Activated CD8-positive, alpha-beta memory T cell treated with anti-CD3 and anti-CD28 coated beads, Interleukin-2, amount 50 U/mL, for 48 hours (primary cell): ENCODE measurements at places on chromosomes 2 and 18.

- DNase-seq, result no peak
Observed at GRCh38 chr2:4122726-4123125, 419.4 kb downstream of the DCDC2C start.

GRCh38 chr2:60884800-60885199 is 3.4 kb downstream of the REL start:
- DNase-seq, result no peak

DNA sequence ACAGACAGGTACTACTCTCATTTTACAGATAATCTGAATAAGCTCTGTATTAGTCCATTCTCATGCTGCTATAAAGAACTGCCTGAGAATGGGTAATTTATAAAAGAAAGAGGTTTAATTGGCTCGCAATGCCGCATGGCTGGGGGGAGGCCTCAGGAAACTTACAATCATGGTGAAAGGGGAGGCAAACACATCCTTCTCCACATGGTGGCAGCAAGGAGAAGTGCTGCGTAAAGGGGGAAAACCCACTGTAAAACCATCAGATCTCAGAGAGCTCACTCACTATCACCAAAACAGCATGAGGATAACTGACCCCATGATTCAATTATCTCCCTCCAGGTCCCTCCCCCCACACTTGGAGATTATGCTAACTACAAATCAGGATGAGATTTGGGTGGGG is 254.4 kb downstream of the KCNE4 start:
- DNase-seq, result no peak

GRCh38 chr2:241112046-241112445 is 10.0 kb upstream of the MTERF4 start:
- DNase-seq, result no peak

DNA sequence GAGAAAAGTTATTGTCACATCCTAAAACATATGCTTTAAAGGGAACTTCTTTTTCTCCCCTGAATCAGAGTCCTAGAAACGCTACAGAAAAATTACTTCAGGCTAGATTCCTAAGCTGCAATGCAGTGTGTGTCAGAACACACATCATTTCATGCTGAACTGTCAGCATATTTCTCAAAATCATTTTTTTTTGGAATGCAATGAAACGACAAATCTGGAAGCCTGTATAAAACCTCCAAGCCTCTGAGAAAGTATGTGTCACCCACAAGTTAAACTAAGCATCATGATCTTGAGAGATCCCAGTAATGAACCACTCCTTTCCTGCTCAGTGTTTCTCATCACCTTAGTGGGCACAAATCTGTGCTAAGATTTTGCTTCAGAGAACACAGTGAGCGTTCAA is 276.2 kb downstream of the ZNF521 start:
- DNase-seq, result no peak

- no peak for DNase-seq
Observed at GRCh38 chr2:210667711-210668110, 111.3 kb downstream of the CPS1 start.

DNA sequence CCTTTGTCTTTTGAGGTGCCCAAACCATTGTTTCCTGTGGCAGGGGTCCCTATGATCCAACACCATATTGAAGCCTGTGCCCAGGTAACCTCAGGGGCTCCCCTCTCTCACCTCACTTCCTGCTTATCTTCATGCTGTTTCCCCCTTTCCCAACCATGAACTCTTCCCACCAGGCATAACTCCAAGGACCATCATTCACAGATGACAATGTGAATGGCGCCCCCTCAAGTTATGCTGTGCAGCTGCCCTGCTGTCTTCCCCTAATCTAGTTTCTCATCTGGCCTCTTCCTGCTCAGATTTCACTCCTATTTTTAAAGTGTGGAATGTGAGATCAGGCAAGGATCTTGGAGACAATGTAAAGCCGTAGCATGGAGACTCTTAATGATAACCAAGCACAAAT is 1.4 kb downstream of the GMPPA start:
- DNase-seq, result no peak

- DNase-seq, result no peak
Observed at GRCh38 chr2:198191651-198192050, 387.3 kb downstream of the PLCL1 start.

DNA sequence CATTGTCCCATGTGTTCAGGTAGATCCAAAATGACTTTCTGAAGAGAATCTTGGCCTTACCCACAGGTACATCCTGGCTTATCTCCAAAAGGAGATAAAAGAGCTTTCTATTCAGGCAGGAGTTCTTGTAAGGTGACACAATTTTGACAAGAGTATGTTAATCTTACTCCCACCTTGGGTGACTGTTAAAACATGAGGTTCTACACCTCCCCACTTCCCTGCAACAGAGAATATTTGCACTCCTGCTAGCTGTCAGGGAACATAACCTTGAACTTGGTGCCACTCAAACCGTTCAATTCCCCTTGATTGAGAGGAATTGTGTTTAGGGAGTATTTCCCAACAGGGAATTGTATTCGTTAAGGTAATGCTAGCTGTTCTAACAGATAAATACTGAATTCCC is 372.5 kb upstream of the KLHL29 start:
- no peak for DNase-seq

DNA sequence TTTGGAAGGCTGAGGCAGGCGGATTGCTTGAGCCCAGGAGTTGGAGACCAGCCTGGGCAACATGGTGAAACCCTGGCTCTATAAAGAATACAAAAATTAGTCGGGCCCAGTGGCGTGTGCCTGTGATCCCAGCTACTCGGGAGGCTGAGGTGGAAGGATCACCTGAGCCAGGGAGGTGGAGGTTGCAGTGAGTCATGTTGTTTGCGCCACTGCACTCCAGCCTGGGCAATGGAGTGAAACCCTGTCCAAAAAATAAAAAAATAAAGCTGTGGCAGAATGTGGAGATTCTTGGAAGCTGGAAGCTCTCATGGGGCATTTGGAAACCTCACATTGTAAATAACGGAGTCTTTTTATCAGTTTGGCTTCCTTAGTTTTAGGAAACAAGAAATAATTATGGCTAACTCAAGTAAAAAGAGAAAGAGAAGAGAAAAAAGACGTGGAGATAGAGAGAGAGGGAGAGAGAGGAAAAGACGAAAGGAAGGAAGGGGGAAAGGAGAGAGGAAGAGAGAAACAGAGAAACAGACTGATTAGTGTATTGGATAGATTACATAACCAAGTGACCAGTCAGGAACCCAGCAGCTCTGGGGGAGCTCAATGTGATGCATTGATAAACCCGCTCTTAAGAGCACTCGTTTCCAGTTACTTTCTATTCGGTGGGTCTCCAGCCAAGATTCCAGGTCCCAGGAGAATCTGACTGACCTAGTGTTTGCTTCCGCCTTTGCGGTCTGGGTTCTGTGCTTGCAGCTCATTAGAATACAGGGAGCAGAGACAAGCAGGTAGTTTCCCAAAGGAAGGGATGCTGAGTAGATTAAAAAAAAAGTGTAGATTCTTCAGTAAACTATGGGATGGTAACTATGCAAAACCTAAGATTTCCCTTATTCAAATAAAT is 1.1 kb upstream of the SPAST start:
- no peak for DNase-seq

- DNase-seq, result no peak
Observed at GRCh38 chr2:134079373-134079772, 174.5 kb upstream of the MGAT5 start.

GRCh38 chr2:65382323-65382722 is 50.1 kb downstream of the SPRED2 start:
- no peak for DNase-seq

DNA sequence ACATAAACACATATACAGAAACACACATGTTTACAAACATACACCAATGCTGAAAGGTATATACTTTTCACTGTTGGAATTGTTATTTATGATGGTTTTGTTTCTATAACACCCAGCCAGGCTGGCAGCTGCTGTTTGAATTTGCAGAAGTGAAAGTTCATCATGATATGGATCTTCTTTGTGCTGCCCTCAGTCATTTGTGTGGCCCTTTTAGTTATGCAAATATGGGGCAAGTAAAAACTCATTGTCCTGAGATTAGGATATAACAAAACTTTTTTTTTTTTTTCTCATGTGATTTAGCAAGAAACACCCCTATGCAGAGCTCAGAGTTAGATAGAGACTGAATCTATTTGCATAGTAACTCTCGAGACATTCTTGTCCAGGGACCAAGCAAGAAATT is 714.1 kb downstream of the KCNJ3 start:
- DNase-seq, result no peak

DNA sequence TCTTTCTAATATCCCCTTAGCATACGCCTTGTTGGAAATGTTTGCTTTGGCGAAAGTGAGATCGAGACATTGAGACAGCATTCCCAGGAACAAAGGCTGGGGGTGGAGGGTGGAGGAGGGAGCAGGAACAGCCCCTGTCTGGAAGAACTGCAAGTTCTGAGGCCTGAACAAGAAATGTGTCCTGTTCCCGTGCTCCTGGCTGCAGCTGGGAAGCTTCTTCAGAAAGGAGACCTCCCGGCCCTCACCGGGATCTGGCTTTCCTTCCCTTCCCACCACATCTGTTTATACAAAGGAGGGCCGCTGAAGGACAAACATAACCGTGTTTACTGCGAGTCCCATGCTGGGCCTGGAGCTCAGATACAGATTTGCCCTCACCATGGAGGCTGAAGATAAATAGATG is 35.9 kb downstream of the AFF3 start:
- DNase-seq, result no peak

DNA sequence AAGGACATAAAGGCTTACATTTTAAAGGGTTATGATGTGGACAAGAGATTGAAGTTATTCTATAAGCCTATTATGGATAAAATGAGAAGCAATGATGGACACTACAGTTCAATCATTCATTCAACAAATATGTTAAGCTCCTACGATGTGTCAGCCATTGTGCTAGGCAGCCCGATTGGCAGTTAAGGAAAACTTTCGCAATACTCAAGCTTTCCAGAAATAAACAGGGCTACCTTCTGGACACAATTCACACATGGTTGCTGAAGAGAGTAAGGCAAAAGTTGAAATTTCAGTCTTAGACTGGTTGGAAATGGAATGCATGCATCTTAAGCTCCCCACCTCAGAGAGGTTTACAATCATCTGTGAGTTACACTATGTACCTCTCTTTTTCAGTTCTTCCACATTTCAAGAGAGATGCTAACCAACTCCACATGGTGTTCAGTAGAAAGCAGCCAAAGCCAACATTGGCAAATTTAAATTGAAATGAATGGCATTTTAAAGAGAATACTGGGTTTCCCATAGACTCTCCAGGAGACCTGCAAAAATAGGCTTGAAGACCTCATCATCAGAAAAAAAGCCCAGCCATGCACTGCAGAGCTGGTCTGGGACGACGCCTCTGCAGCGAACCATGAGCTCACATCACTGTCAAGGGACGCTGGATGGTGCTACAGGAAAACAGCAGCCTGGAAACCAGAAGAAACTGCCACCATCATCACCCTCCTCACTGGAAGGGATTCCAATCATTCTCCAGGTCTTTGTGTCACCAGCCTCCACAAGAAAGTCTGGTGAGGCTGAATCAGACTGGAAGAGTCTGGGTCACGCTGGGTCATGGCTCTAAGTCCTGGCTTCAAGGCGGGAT is 276.3 kb downstream of the AFF3 start:
- no peak for DNase-seq

DNA sequence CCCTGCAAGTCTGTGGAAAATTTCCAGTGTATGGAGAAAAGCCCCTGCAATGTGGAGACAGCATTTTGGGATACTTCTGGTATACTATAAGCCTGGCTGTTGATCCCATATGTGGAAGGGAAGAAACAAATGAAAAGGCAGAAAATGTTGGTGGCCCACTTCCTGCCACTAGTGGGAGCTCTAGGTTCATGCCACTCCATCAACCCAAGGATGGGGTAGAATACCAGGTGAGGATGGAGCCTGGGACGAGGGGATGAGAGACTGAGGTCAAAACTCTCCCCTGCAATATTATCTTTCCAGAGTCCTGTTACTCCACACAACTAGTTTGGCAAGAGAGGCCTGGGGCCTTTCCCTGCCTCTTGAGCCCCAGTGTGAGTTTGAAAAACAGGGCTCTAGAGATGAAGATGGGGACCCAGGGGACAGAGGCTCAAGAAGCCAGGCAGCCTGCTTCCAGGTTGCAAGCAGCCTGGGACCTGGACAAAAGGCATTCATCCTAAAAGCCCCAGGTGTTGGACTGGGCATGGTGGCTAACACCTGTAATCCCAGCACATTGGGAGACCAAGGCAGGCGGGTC is 31.9 kb downstream of the BMP10 start:
- no peak for DNase-seq

DNA sequence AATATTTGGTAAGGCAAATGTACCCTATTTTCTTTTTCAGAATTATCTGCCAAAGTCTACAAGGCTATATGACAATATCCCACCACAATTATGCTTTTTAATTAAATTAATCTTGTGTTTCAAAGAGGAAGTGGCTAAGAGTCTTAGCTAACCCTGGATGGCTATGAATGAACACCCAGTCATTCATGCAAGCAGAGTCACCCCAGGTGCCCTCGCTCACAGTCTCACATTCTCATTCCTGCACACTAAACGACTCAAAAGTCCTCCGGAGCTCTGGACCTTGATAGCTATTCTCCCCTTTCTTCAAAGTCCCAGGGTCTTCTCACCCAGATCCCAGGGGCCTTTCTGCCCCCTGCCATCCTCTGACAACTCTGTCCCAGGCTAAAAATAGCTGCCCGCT is 42.1 kb upstream of the MRPL19 start:
- DNase-seq, result no peak

DNA sequence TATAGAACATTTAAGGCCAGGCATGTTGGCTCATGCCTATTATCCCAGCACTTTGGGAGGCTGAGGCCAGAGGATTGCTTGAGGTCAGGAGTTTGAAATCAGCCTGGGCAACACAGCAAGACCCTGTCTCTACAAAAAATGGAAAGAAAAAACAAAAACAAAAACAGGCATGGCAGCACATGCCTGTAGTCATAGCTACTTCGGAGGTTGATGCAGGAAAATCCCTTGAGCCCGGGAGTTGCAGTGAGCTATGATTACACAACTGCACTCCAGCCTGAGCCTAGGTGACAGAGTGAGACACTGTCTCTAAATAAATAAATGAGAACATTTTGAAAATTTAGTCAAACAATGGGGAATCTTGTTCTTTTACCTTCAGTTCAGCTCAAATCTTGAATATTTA is 12.1 kb upstream of the YES1 start:
- DNase-seq, result no peak

DNA sequence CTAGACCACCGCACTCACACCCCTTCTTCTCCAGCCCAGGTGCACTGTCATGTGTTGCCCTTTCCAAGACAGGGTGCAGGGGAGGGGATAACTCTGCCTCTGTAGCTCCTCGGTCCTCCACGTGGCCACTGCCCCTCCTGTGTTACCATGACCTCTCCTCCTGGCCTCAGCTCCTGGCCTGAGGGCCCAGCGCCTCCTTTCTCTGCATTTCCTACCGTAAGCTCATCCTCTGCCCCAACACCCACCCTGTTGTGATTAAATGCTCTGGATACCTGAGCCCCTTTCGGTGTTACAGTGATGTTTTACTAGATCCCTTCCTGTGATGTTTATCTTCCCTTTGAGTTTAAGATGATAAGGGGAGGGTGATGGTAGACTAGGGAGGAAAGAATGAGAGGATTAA is 242.3 kb downstream of the PTPRM start:
- no peak for DNase-seq

DNA sequence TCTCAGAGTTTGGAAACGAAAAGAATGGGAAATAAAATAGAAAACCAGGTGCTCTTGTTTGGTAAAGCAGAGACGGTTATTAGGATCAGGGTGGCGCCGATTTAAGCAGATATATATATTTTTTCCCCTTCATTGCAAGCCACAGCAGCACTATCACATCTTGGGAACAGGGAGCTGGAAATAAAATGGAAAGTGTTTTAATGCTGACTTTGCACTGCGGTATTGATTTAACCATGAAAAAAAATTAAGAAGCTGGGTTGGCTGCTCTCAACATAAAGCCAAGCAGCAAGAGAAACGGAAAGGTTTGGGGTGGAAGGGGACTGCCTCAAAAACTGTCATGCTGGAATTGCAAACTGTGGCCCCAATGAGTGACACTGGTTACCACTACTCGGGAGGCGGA is 102.7 kb upstream of the ZBTB14 start:
- DNase-seq, result no peak
